ENCODE measurements at places on chromosomes 6 and 20.
A peak's percentile ranks its signal among the peaks of the same experiment; 100 is the strongest.

- no peaks in the 10 kb centered on the region for H3K27me3 ChIP-seq
- no peak overlapping the region for H3K4me3 ChIP-seq
- H3K4me1 ChIP-seq: no peaks in the 10 kb centered on the region
- H3K36me3 ChIP-seq: no peaks in the 10 kb centered on the region
Observed at GRCh38 chr20:6956574-6956973, 189.1 kb downstream of the BMP2 start.

GRCh38 chr20:44495257-44495656 lies 19.6 kb downstream of the TTPAL start:
- H3K27me3 ChIP-seq: no peaks in the 10 kb centered on the region
- peak overlapping the region; percentile 65 for H3K27ac ChIP-seq
- H3K4me1 ChIP-seq: no peaks in the 10 kb centered on the region
- no peak overlapping the region for H3K4me3 ChIP-seq

- H3K4me1 ChIP-seq: no peaks in the 10 kb centered on the region
- no peak for DNase-seq
- H3K36me3 ChIP-seq: no peaks in the 10 kb centered on the region
- H3K27me3 ChIP-seq: no peaks in the 10 kb centered on the region
Observed at GRCh38 chr6:12557765-12558164, 158.8 kb upstream of the PHACTR1 start.

DNA sequence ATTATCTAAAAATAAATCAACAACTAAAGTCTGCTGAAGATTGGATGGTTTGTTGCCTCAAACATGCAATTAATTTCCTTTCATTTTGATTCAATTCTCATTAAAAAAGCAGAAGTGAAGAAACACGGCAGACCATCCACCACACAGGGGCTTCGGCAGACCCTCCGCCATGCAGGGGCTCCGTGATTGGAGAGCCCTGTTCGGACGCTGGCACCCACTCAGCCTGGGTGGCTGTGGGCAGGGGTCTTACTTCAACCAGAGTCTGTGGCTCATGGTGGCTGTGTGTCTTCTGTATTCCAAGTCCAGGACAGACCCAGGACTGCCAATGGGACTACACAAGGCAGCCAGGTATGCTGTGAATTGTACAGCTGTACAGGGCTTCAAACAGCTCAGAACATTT lies 86.9 kb upstream of the FRMD1 start:
- H3K36me3 ChIP-seq: no peaks in the 10 kb centered on the region
- H3K27ac ChIP-seq: no peak overlapping the region
- no peaks in the 10 kb centered on the region for H3K27me3 ChIP-seq
- H3K4me1 ChIP-seq: no peaks in the 10 kb centered on the region

- H3K27me3 ChIP-seq: no peaks in the 10 kb centered on the region
- H3K4me3 ChIP-seq: no peak overlapping the region
- no peak for DNase-seq
- peaks cover 27% of the 10 kb centered on the region for H3K4me1 ChIP-seq
- no peaks in the 10 kb centered on the region for H3K36me3 ChIP-seq
Observed at GRCh38 chr6:54072635-54073313, 38.5 kb upstream of the MLIP start.

- DNase-seq: no peak
- H3K36me3 ChIP-seq: no peaks in the 10 kb centered on the region
- H3K4me1 ChIP-seq: peaks cover 45% of the 10 kb centered on the region
- H3K27ac ChIP-seq: peak overlapping the region; percentile 18
- no peaks in the 10 kb centered on the region for H3K27me3 ChIP-seq
Observed at GRCh38 chr6:113634352-113635163, 222.6 kb upstream of the MARCKS start.

DNA sequence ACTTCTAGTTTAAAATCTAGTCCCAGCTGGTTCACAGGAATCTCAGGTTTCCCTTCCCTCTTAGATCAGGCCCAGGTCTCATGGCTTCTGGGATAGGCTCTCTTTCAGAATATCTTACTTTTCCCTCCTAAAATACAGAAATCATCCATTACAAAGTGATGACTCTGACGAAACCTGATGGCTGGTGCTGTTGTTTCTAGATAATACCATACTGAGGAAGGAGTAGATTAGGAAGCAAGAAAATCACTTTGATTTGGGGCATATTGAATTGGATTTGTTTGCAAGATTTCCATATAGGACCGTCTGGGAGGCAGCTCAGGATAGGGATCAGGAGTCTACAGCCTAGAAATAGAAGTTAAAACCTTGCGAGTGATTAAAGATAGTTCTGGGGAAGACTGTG lies 3.6 kb downstream of the ZKSCAN3 start:
- H3K27ac ChIP-seq: no peak overlapping the region
- DNase-seq: no peak
- no peaks in the 10 kb centered on the region for H3K4me1 ChIP-seq
- H3K27me3 ChIP-seq: no peaks in the 10 kb centered on the region

All from tibial nerve (tissue), 4 donors.